Heart right ventricle (tissue), 16 donors: ENCODE measurements at places on chromosomes 6 and 20. TPM values are rescaled to one million over a fixed set of nuclear protein-coding genes. Genes with fewer than 3 reads are reported as not detected.
A peak's percentile ranks its signal among the peaks of the same experiment; 100 is the strongest.

Gene CCN5
- total RNA-seq, result 16.6 TPM

DNA sequence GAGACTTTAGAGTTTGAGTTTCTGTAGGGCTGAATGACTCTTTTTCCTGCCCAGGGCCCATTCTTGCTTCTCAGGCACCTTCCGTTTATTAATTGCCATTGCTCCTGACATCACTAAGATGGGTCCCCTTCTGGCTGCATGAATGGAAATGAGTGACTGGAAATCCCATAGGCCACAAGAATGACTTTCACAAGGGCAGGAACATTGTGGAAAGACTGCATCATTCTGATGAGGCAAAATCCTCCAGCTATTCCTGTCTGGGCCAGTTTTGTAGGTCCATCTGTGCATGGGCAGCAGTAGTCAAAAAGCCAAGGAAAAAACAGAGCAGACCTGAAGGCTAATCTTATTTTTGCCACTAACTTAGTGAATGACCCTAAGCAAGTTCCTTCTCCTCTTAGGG lies 19.3 kb downstream of the TMEM74B start:
- DNase-seq, result no peak

Gene PGC
- not detected for total RNA-seq

GRCh38 chr6:149320796-149321195 lies 3.3 kb downstream of the TAB2 start:
- no peak for DNase-seq

- no peak for DNase-seq
These were observed 22.8 kb downstream of the DCBLD1 start for GRCh38 chr6:117505311-117505710.

GRCh38 chr6:49462599-49462926 lies 490 bp downstream of the MMUT start:
- no peak for DNase-seq

GRCh38 chr6:89997456-89998445 lies 103.5 kb downstream of the GJA10 start:
- DNase-seq, result peak; percentile 10

DNA sequence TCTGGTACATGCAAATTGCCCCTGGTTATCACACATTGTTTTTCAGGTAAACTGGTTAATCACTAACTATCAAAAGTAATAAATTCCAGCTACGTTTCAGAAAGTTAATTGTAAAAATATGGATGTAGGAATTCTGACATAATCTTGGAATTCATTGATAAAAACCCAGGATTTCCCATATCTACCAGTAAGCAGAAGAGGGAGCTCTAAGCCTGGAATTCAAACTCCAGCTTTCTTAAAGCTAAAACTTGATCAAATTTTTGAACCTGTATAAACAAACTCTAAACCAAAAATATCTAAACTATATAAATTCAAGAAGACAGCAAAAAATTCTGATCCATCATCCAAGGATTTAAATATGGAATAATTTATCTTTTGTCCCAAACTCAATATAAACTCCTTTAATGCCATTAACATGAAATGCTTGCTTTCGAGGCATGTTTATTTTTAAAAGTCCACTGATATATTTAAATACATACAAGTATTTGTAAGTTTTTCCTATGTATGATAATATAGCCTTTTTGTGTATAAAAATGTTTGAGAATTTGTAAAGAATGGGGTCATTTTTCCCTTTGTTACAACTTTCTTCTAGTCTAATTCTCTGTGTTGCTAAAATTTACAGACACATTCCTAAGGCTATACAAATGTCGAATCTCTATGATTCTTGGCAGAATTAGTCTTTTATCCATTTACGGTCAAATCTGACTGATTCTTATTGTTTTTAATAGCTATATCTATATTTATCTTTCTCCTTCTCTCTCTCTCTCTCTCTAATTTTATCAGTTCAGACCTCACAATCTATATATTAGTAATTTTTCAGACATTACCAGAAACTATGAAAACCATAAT lies 91.4 kb upstream of the RNF217 start:
- no peak for DNase-seq

Gene ADA
- 2.9 TPM for total RNA-seq

- no peak for DNase-seq
These were observed 394.5 kb downstream of the PTPRT start for GRCh38 chr20:42795111-42795695.
